ENCODE measurements at places on chromosomes 2 and 18. TPM values are rescaled to one million over a fixed set of nuclear protein-coding genes. Genes with fewer than 3 reads are reported as not detected.
A peak's percentile ranks its signal among the peaks of the same experiment; 100 is the strongest.

- peaks cover 7% of the 10 kb centered on the region for H3K27me3 ChIP-seq
- DNase-seq, result no peak
Measured at GRCh38 chr2:2484301-2484700, 153.2 kb upstream of the MYT1L start.

DNA sequence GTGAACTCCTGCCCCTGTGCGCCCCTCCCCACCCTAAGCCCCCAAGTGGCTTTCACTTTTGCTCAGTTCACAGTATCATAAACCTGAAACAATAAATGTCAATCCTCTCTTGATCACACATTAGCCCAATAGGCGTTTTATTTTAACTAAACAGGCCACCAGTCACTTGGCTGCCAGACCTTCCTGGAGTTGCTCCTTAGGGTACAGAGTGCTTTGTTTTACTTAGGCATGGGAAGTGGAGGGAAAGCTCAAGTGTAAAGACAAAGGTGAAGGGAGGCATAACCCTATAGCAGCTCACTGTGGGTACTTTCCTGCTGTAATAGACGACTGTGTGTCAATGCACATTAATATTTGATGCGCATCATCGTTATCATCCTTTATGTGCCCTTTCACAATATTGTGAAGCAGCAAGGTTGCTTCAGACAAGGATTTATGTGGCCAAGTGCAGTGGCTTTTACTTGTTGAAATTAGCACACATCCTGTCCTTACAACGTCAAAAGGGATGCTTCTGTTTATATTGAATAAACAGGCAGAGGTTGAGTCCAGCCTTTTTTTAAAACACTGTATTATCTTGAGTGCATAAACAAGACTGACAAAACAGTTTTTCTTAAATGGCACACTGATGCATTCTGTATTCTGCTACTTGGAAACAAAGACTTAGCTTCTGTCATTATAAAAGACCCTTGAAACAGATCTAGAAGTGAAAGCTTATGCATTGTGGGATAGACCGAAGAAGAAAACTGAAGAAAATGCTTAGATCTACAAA is 168.5 kb downstream of the TMEFF2 start:
- H3K4me3 ChIP-seq, result no peak overlapping the region
- no peaks in the 10 kb centered on the region for H3K4me1 ChIP-seq
- no peaks in the 10 kb centered on the region for H3K36me3 ChIP-seq
- H3K27ac ChIP-seq, result no peak overlapping the region

DNA sequence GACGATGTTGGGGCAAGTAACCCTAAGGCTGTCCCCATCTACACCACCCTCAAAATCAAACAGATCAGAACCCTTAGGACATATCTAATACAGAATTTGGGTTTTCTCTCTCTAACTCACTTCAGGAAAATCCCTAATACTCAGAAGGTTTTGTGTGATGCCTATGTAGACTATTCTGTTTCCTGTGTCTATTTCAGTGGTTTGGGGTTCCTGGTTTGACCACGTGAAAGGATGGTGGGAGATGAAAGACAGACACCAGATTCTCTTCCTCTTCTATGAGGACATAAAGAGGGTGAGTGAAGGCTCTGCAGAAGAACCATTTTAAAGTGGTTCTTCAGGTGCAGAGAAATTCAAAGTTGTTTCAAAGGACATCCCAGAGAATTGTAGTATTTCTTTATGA is 16.3 kb downstream of the SULT1C2 start:
- no peak overlapping the region for H3K4me3 ChIP-seq
- no peak for DNase-seq
- H3K4me1 ChIP-seq, result no peaks in the 10 kb centered on the region

DNA sequence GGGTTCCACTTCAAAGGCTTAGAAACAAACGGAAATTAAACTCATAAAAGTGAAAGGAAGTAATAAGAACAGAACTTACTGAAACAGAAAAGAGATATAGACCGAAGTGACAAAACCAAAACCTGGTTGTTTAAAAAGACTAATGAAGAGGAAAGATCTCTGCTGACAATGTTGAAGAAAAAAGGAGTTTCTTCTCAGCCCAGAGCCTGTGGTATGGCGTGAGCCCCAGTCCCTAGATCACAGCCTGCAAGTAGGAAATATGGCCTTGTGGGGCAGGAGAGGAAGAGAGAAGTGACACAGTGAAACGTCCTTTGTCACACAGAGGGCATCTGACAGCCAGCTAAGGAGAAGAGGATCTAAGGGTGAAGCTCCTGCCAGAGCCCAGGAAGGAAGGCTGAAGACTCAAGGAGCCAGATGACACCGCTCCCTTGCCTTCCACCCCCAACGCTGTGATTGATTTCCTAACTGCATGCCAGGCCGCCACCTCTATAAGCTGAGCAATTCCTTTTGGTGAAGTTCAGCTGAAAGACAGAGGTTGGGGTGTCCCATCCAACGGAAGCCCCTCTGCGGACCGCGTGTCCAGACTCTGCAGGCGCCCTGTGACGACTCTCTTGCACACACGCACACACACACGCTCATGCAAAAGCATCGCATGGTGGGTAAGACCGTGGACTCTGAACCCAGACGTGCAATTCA is 141.1 kb downstream of the HDAC4 start:
- no peaks in the 10 kb centered on the region for H3K27me3 ChIP-seq
- peaks cover 59% of the 10 kb centered on the region for H3K4me1 ChIP-seq
- no peak for DNase-seq
- peak overlapping the region; percentile 73 for H3K4me3 ChIP-seq

The ERFE gene
- 0.20 TPM for total RNA-seq

- H3K27me3 ChIP-seq, result no peaks in the 10 kb centered on the region
- H3K36me3 ChIP-seq, result no peaks in the 10 kb centered on the region
- H3K27ac ChIP-seq, result no peak overlapping the region
- no peak overlapping the region for H3K4me3 ChIP-seq
- no peaks in the 10 kb centered on the region for H3K4me1 ChIP-seq
Measured at GRCh38 chr2:16119741-16120140, 179.4 kb downstream of the MYCN start.

DNA sequence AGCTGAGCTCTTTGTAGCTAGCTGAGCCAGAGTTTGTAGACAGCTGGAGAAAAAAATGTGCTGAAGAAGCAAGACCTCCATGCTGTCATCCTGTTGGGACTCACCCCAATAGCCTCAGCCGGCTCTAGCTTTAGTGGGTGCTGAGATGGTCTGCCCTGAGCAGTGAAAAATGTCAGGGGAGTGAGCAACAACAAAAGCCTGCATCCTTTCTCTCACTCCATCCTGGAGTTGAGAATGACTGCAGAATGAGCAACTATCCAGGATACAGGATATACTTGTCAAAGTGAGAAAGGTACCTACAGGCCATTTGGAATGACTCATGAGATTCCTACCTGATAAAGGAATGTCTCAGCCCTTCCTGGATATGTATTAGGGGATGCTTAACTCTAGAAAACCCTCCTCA is 146.1 kb upstream of the DLX2 start:
- peaks cover 7% of the 10 kb centered on the region for H3K27me3 ChIP-seq
- H3K27ac ChIP-seq, result no peak overlapping the region
- peaks cover 40% of the 10 kb centered on the region for H3K4me1 ChIP-seq
- no peak for DNase-seq

- H3K4me3 ChIP-seq, result peak overlapping the region; percentile 73
- H3K27ac ChIP-seq, result peak overlapping the region; percentile 94
- no peak for DNase-seq
- no peaks in the 10 kb centered on the region for H3K27me3 ChIP-seq
Measured at GRCh38 chr2:196987649-196988364, 61.3 kb upstream of the PGAP1 start.

The RUFY4 gene
- total RNA-seq, result not detected

The CSRNP3 gene
- not detected for total RNA-seq

DNA sequence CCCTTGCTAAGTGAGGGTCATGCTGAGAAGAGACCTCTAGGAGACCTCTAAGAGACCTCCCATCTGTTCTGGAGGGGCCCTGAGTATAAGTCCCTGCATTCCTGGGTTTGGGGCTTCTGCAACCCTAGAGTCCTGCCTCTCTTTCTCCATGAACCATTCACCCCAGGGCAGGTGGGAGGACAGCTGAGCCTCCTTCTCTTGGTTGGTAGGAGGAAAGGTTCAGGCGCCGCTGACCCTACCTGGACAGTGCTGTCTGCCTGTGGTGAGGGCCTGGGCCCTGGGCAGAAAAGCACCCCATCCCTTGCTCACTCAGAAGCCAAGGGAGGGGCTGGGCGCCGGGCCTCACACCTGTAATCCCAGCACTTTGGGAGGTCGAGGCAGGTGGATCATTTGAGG is 604 bp upstream of the VIL1 start:
- no peaks in the 10 kb centered on the region for H3K36me3 ChIP-seq
- no peaks in the 10 kb centered on the region for H3K27me3 ChIP-seq
- peaks cover 4% of the 10 kb centered on the region for H3K4me1 ChIP-seq
- no peak for DNase-seq
- H3K4me3 ChIP-seq, result no peak overlapping the region
- no peak overlapping the region for H3K27ac ChIP-seq

The KIAA2012 gene
- total RNA-seq, result not detected

DNA sequence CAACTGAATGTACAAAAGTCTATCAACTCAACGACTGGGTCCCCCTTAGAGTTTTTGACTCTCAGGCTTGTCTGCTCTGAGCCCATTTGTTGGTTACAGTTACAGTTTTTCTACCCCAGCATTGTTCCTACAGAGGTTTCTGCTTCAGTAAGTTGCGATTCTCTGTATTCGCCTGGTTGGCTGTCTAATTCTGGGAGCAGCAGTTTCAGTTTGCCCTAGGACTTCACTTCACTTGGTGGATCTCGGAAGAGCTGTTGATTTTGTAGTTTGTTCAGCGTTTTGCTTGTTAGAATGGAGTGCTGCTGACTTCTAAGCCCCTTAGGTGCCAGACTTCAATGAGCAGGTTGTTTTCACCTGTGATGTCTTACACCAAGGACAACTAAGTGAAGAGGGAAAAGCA is 296.5 kb upstream of the EPAS1 start:
- peaks cover 4% of the 10 kb centered on the region for H3K27me3 ChIP-seq
- H3K27ac ChIP-seq, result no peak overlapping the region
- H3K36me3 ChIP-seq, result peaks cover 18% of the 10 kb centered on the region
- no peaks in the 10 kb centered on the region for H3K4me1 ChIP-seq

DNA sequence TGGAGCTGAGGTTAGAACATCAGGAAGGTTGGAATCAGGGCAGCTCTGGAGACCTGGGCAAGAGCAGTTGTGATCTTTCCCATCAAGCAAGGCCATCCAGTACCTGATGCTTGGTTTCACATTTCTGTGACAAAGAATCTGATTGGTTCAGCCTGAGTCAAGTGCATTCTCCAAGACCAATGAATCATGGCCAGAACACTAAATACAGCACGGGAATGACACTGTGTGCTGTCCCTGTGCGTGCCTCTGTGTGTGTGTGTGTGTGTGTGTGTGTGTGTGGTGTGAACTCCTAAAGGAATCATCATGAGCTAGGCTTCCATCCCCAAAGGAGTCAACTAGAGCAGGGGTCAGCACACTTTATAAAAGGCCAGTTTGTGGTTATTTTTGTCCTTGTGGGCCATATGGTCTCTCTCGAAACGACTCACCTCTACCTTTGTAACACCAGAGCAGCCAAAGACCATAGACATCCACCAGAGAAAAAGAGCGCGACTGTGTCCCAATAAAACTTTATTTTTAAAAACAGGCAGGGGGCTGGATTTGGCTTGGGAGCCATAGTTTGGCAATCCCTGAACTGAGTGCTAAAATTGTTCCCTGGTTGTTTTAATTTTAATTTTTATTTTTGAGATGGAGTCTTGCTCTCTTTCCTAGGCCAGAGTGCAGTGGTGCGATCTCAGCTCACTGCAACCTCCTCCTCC is 99.7 kb downstream of the INHBB start:
- no peak overlapping the region for H3K27ac ChIP-seq
- H3K4me1 ChIP-seq, result no peaks in the 10 kb centered on the region
- DNase-seq, result peak; percentile 12
- H3K27me3 ChIP-seq, result peaks cover 28% of the 10 kb centered on the region
- no peak overlapping the region for H3K4me3 ChIP-seq

DNA sequence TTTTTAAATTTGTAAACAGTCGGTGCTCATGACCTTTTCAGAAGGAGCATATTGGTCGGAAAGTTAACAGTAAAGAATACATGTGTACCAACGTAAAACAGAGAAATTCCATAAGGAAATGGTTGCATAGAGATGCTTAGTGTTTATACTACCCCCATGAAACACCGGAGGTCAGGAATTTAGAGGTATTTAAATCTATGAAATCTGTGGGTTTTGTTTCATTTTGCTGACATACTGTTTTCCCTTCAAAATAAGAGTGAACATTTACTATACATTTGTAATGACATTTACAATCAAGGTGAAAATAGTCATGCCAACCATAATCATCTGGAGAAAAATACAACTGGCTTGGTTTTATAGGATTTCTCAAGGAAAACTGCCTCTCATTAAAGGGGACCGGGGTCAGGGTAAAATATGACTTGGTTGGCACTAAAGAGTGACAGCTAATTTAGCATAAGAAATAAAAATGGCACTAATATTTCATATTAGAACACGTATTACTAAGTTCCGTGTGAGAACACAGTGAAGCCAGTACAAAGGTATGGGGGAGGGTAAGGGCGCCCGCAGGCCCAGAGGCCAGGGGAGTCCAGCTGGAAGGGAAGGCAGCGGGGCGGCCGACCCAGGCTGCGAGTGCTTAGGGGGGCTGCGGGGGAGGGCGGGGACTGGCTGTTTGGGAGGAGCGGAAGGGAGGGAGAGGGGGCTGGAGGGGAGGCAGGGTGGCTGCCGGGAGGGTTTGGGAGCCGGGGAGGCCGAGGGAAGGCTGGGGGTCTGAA is 1.1 kb upstream of the RNU4ATAC start:
- peak overlapping the region; percentile 91 for H3K27ac ChIP-seq
- peak overlapping the region; percentile 84 for H3K4me3 ChIP-seq
- H3K36me3 ChIP-seq, result peaks cover 9% of the 10 kb centered on the region

The SERPINB11 gene
- total RNA-seq, result not detected

- no peaks in the 10 kb centered on the region for H3K27me3 ChIP-seq
- H3K4me3 ChIP-seq, result no peak overlapping the region
- no peaks in the 10 kb centered on the region for H3K36me3 ChIP-seq
- H3K4me1 ChIP-seq, result no peaks in the 10 kb centered on the region
- DNase-seq, result no peak
- H3K27ac ChIP-seq, result no peak overlapping the region
Measured at GRCh38 chr2:1681323-1682180, 62.8 kb downstream of the PXDN start.

DNA sequence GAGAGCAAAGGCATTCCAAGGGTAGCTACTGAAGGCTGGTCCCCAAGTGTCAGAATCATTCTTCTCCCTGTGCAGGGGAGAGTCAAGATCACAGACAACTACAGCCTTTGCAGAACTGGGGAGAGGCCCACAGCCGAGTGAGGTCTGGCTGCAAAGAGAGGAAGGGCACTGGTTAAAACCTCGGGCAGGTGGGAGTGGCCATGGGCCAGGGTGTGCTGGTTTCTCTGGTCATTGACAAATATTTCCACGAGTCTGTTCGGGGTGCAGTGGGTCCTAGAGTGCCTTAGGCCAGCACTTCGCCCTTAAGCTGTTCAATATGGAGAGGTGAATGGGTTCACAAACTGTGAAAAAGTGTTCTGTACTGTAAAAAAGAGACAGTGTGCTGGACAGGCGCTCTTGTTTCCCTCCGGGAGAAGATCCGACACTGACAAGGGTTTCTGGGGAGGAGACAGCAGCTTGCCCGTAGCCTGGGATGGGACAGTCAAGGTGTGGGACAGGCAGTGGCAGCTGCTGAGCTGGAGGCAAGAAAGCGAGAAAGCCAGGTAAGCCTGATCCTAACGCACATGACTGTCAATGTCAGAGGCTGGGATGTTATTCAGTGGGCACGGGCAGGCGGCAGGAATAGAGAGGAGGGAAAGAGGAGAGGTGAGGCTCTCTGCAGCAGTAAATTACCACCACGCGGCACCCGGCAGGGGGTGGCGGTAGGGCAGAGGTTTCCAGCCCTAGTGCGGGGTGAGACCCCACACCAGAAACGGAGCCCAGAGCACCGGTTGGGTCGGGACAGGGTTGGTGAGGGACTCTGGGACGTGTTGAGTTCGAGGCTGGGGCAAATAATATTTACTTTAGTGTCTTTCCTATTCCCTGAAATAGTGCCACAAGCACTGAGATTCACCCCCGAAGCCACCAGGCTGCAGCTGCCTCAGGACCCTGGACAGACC is 2.0 kb downstream of the NPPC start:
- peak; percentile 56 for DNase-seq
- H3K27ac ChIP-seq, result no peak overlapping the region
- H3K27me3 ChIP-seq, result peaks cover 35% of the 10 kb centered on the region
- H3K36me3 ChIP-seq, result no peaks in the 10 kb centered on the region
